ENCODE measurements at places on chromosomes 5 and 9. TPM values are rescaled to one million over a fixed set of nuclear protein-coding genes. Genes with fewer than 3 reads are reported as not detected.

TMEM174 gene
- not detected for polyA plus RNA-seq

GRCh38 chr5:110879675-110880074 is 140.9 kb downstream of the SLC25A46 start:
- DNase-seq = no peak

GRCh38 chr9:131674425-131675421 is 65.2 kb downstream of the RAPGEF1 start:
- DNase-seq = no peak

ARHGEF28 gene
- 2.3 TPM for polyA plus RNA-seq

- no peak for DNase-seq
Observed at GRCh38 chr9:70988551-70988950, 132.9 kb downstream of the TRPM3 start.

BHMT2 gene
- polyA plus RNA-seq = 2.6 TPM

CD74 gene
- polyA plus RNA-seq = 93.1 TPM

GRCh38 chr5:74396913-74397622 is 243.5 kb downstream of the ENC1 start:
- DNase-seq = peak; percentile 59

PCDHB14 gene
- polyA plus RNA-seq = 7.7 TPM

GRCh38 chr5:146039420-146039819 is 66.0 kb downstream of the PLAC8L1 start:
- DNase-seq = no peak

NMUR2 gene
- polyA plus RNA-seq = 1.6 TPM

GRCh38 chr5:153445875-153446579 is 44.4 kb upstream of the GRIA1 start:
- DNase-seq = no peak

GRCh38 chr5:118902656-118903438 is 85.5 kb downstream of the DTWD2 start:
- DNase-seq = peak; percentile 66

GRCh38 chr9:35882263-35882848 is 12.2 kb upstream of the OR13J1 start:
- DNase-seq = peak; percentile 81

- no peak for DNase-seq
Observed at GRCh38 chr5:68215898-68216244, 315 bp downstream of the PIK3R1 start.

DNA sequence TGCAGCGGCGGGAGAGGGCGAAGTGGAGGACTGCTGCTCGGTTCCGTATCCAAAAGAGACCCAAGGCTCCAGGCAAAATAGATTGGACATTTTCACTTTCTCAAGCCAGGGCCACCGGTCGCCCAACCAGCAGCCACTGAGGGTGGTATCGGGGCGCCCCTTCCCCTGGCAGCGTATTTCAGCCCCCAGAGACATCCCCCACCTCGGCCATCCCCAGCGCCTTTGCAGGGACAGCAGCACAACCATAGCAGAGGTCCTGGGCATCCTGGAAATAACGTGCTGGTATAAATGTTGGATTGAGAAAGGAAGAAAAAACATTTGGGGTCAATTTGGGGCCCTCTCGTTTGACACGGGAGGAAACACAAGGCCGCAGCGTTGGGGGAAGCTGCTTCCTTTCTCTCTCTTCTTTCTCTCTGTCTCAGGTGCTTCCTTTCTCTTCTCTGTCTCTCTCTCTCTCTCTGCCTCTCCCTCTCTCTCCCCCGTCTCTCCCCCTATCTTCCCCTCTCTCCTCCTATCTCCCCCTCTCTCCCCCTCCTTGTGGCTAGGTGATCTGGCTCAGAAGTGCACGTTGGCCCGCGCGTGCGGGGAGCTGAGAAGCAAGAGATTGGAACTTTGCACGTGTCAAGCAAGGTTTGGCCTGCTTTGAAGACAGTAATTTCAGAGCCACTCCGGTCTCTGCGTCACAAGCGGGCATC is 624 bp upstream of the RETREG1 start:
- no peak for DNase-seq

PDLIM4 gene
- polyA plus RNA-seq = 52.8 TPM

- no peak for DNase-seq
Observed at GRCh38 chr5:52800394-52801213, 12.9 kb downstream of the ITGA1 start.

CCDC183 gene
- polyA plus RNA-seq = 2.6 TPM

DNA sequence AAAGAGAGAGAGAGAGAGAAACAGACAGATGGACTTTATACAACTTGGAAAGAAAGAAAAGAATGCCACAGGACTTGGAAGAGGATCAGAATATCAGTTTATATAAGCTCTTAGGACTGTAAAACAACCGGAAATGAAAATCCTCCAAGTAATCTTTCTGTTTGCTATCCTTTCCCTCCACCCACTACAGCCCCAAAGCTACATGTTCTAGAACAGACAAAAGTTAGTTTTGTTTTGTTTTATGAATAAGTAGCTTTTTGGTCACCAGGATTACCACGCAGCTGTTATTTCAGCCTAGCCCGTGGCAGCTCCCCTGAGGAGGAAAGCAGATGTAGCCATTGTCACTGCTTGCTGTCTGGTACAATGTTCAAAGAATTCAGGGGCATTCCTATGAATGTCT is 66.6 kb downstream of the SH3TC2 start:
- no peak for DNase-seq

DNA sequence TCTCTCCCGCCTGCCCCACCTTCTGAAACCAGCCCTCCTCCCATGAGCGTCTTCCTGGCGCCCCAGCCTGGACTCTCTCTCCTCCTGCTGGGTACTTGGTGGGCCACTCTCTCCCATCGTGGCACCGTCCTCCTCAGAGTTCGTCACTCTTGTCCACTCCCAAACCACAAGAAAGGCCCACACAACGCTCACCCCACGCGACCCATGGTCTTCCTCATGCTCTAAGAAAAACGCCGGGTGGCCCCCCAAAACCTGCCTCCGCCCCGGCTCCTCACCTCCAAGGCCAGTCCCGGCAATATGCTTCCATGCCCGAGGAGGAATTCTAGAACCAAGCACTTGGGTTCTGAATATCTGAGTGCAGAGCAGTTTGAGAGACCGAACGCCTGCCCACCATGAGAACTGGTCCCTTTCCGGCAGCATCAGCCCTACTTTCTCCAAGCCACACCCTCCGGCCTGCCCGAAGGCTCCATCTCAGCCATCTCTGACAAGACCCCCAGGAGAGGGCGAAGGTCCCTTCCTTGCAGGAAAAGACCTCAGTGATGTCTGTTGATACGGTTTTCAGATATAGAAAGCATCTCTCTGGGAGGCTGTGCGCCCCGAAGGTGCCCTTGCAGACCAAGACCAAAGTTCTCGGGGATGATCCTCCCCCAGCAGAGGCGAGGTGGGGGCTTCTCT is 15.0 kb downstream of the SLC6A3 start:
- DNase-seq = no peak

DNA sequence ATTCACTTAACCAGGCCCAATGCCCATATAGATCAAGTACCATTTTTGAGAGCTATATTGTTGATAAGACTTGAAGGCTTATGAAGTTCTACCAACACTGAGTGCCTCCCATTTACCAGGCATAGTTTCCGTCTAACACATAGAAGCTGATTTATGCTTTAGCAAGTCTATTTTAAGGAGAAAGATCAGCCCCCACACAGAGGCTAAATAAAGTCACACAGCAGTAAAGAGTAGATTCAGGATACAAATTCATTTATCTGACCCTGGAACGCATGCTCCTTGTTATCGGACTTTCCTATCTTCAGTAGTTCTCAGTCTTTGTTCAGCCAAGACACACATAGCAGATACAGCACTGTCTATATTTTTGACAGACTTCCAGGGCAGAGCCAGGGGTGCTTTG is 34.2 kb downstream of the DMGDH start:
- no peak for DNase-seq

DNA sequence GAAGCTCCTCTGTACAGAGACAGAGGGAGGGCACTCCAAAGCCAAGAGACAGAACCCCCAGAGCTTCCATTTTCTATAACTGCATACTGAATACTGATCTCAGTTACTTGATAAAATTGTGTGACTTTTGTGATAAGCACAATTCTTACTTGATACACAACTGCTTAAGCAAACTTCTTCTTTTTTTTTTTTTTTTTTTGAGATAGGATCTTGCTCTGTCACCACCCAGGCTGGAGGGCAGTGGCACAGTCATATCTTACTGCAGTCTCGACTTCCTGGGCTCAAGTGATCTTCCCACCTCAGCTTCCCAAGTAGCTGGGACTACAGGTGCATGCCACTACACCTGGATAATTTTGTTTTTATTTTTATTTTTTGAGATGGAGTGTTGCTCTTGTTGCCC is 252.1 kb upstream of the ZNF608 start:
- DNase-seq = no peak

DNA sequence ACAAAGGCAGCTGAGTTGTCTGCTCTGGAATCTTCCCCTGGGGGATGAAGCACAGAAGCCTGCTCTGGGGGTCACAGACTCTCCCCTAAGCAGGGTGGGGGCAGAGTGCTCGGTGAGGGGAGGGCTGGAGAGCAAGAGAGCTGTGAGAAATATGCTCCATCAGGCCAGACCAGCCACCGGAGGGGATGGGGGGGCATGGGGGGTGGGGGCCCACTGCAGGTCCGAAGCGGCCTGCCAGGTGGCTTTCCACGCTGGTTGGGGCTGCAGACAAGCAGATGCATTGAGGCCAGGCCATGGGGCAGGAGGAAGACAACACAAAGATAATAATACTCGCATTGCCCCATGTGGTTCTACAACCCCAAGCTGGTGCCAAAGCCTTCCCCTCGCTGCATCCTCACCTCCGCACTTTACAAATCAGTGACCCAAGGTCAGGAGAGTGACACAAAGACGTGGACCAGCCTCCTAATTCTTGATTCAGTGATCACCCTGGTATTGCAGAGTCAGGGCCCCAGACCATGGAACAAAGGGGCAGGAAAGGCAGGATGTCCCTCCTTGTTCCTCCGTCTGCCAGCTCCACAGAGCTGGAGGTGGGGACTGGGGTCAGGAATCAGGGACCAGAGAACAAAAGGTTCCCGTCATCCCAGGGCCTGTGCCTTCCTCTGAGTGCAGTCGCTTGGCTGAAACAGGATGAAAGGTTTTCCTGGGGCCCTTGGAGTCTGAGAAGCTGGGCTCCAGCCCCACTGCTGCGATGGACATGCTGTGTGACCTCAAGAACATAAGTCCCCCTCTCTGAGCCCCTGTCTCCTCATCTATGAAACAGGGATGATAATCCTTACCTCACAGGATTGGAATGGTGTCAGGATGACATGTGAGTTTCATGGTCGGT is 37.2 kb upstream of the GABRP start:
- DNase-seq = no peak

DNA sequence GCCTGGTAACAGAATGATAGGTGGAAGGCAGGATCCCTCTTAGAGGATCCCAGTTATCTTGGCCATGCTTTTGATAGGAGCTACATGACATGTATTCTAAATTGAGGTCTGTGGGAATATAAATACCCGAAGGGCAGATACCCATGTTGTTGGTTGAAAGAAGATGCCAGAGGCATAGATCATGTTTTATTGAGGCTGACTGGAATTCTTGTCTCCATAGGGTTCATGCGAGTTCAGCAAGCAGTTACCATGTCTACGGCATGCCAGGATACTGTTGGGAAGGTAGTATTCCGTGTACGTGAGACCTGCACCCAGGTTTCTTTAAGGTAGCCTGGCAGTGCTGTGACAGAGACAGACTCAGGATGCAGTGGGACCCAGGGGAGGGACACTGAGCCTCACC is 230.7 kb downstream of the NR3C1 start:
- DNase-seq = no peak

DNA sequence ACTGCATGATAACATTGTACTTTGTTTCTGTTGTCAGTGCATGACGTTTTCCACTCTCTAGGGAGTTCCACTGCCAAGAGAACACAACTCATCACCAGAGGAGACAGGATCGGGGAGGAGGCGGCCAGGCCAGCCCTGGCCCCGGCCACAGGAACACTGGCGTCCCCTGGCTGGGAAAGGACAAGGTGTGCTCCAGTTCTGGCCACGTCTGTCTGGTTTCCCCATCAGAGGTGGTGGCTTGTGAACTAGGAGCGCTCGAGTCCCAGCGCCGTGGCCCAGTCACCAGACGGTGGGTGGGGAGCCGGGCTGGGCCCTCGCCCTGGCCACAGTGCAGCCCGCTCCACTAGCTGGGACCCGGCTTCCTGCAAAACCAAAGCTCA is 211.9 kb upstream of the IRX4 start:
- DNase-seq = no peak

FOXD4L4 gene
- 0.12 TPM for polyA plus RNA-seq

- peak; percentile 76 for DNase-seq
Observed at GRCh38 chr5:122501089-122501435, 189.0 kb downstream of the SNCAIP start.

UIMC1 gene
- polyA plus RNA-seq = 39.2 TPM

DNA sequence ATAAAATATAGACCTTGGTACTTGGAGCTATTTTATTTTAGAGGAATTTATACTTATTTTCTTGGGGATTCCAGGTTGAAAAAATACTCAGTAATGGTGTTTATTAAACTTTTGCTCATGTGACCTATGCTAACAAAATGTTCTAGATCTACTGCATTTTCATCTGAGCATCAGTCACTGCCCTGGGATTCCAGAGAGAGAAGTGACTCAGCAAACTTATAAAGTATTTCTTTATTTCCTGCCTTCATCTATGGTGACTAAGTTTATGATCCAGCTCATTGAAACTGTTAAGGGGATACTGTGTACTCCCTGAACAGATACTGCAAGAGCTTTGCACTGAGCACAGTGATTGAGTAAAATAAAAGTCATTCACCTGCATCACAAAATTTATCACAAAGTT is 298.5 kb upstream of the CDH18 start:
- DNase-seq = no peak

DNA sequence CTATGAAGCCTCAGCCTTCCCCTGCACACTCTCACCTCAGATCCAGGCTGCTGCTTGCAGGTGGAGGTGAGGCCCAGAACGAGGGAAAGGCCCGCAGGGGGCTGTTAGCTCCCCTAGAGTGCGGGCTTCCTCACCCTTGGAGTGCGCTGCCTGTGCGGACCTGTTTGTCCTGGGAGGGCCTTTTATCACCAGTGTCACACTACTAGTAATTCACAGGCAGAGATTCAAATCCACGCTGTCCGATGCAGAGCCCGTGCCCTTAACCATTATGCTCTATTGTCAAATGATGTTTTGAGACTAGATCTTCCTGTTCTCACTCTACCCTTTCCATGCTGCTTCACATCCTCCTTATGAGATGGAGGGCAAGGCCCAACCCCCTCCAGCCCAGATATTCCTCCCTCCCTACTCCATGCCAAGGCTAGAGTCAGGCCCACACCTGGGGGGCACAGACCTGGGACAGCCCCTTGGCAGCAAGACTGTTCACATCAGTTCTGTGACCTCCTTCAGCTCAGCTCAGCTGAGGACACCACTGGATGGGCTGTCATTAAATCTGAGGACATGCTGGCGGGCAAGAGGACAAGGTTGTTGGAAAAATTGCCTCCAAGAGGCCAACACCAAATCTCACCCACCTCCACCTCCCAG is 112.8 kb upstream of the SPOCK1 start:
- DNase-seq = no peak

GRCh38 chr5:16456103-16456832 is 9.3 kb downstream of the ZNF622 start:
- peak; percentile 51 for DNase-seq

GRCh38 chr9:127545196-127546124 is 66.6 kb upstream of the STXBP1 start:
- DNase-seq = no peak

DNA sequence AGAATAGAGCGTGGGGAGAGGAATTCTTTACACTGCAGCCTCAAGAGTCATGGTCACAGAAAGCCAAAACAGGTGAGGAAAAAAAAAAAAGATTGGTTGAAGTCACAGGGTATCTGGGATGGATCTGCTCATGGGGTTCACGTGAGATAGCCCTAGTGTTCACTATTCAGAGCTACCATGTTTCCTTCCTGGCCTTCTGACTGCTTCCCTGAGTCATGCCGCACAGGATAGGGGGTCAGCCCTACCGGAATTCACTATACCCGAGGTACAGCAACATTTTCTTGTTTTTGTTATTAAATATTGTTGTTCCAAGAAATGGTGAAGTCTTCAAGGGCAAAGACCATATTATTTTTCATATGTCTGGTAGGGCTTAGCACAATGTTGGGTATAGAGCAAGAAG is 21.5 kb upstream of the MAN2A1 start:
- no peak for DNase-seq
